ENCODE measurements at places on chromosomes 4 and X.

DNA sequence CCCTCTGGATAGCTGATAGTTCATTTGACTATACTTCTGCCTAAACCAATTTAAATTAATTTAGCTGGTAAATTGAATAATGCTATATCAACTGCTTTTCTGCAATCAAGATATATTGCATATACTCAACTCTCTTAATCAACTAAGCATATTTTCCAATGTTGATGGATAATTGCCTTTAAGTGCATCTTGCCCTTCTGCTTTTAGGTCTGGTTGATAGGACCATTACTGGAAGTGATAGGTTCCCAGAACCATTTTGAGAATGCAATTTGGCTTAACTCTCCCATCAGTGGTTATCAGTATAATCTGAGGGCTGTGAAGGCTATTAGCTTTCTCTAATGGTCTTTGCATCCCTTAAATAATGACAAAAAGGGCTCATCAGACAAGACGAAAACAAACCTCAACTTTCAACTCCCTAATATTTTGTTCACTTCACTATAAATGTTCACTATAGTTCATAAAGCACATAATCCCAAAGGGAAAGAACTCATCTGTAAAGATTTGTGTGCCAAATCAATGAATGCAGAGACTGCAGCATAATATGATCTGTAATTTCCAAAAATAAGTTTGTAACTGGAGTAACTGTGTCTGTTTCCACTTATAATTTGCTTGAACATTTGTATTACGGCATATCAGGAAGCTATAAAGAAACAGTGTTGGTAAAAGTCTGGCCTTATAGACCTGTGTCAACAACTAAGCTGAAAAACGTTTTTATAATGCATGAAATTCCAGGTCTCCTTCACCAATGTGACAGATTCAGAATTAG is 273.6 kb downstream of the FBXO8 start:
- no peak for DNase-seq

GRCh38 chr4:167359711-167360110 is 125.4 kb upstream of the SPOCK3 start:
- no peak for DNase-seq

DNA sequence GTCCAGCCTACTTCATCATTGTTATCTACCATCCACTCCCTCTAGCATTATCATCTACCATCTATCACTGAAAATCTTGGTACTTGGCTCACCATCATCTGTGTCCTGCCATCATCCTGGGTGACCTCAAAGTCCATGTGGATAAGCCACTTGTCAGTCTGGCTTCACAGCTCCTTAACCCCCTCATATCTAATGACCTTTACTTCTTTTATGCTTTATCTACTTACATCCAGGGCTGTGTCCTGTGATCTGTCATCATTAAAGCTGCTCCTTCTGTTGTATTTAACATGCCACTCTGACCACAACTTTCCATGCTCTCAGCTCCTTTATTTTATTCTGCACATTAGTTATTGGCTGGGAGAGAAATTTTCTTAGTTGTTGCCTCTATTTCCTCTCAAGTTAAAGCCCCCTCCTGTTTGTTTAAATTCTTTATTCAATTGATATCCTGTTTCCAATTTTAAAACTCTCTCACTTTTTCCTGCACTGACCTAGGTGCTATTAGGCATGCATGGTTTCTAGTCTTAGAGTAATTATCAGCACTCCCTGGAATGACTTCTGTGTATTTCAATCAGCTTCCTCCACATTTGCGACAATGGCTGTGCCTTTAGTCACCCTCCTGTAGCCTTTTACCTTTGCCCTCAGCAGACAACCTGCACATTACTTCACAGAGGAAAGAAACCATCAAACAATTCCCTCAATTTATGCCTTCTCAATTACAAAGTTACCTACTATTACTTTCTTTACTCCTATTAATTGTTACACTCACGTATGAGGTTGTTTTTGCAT is 8.1 kb upstream of the FABP2 start:
- DNase-seq: no peak

DNA sequence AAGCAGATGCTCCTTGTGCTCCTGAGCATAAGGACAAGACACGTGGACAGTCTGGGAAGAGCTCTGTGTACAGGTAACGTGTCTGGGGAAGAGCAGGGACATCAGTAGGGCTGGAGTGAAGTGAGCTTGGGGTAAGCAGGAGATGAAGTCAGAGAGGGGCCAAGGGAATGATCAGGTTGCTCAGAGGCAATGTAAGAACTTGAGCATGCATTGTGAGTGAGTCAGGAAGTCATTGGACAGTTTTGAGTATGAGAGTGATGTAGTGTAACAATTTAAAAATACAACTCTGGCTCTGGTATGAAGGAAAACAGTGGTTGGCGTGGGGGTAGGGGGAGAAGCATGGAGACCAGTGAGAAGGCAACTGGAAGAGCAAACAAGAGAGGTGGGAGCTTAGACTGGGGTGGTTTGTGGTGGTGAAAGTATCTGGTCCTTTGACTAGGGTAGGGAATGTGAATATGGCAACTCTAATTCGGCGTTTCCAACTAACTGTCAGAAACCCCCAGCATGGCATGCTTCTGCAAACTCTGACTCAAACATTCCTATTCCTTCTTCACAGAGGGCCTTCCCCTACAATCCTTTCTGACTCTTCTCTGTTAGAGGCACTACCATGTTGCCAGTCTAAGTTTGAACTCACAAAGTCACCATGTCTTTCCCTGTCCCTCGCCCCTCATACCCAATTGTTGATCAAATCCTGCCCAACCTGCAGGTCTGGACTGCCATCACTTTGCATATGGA is 57.2 kb downstream of the STBD1 start:
- no peak for DNase-seq

DNA sequence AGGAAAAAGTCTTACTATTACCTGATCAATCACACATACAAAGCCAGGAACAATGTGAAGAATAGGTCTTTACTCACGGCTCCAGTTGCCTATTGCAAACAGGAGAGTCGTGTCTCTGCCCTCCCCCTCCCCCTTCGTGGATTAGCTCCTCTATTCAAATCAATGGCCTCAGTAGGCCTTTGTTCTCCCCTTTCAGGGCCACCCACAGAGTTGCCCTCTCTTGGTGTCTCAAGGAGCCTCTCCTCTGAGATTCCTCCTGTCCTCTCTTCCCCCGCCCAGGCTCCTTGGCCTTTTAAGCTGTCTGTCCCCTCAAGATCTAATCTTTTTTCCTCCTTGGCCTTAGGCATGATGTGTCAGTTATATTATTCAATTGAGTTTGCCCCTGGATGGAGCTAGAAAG is 107.2 kb upstream of the NALF2 start:
- no peak for DNase-seq

GRCh38 chr4:6242271-6243029 is 27.2 kb upstream of the WFS1 start:
- no peak for DNase-seq

- no peak for DNase-seq
Measured at GRCh38 chr4:113411496-113411938, 350.0 kb downstream of the CAMK2D start.

GRCh38 chr4:76147454-76148141 is 599 bp downstream of the NUP54 start:
- DNase-seq: peak; percentile 14

DNA sequence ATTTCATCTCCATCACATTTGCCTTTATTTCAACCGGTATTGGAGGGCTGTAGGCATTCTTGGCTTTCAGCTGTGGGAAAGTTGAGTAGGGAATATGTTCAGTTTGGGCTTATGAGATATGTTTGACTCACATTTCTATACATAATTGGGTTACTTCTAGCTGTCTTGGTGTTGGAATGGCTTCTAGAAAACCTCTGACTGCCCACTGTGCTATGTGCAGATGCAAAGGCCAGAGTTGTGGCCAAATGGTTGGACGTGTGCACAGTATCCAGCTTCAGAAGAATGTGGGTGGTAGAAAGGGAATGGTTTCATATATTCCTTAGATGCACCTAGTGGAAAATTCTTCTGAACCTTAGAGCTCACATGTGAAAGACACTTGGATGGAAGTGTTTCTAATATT is 92.6 kb upstream of the H2AZ1 start:
- no peak for DNase-seq

- no peak for DNase-seq
Measured at GRCh38 chrX:139566981-139567380, 36.4 kb downstream of the F9 start.

- DNase-seq: no peak
Measured at GRCh38 chrX:153342762-153343558, 9.0 kb downstream of the ZNF275 start.

DNA sequence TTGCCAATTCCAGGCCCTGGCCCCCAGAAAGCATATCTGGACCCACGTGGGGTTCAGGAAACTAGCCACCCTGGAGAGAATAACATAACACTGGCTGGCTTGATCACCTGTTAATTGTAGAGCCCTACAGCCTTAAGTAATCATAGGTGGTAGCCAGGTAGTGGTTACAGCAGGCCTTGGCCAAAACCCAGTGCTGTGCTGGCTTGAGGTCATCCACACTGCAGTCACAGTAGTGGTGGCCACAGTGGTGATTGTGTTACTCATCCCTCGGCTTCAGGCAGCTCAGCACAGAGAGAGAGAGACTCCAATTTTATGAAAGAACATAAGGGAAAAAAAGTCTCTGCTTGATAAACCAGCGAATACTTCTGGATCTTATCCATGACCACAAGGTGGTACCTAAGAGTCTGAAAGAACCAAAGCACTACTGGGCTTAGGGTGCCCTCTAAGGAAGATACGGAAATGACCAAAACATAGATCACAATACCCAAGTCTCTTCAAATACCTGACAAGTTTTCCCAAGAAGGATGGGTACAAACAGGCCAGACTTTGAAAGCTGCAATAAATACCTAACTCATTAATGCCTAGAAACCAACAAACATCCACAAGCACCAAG is 46.6 kb upstream of the CDX4 start:
- DNase-seq: no peak

DNA sequence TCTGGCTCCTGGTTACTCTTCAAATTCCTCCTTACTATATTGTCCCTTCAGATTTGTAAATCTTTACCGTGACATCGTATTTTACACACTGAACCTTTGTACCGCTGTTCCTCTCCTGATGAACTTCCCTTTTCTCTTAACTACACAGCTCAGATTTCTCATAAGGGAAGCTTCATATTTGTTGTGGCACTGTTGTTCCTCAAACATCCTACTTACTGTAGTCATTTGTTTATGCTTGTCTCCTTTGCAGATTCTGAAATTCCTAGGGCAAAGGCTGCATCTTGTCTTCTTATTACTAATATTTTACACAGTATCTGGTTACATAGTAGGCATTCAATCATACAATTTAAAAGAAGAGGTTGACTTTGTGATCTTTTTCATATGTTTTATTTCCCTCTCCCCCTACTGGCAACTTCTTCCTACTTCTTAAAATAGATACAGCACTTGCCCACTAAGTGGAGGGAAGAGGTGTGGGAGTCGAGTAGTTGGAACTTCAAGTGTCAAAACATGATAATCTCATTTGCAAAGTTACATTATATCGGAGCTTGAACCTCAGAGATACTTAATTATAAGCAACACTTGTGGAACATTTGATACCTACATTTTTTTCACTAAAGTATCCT is 50.0 kb downstream of the TET2 start:
- no peak for DNase-seq

GRCh38 chr4:150211016-150211415 is 132.8 kb downstream of the DCLK2 start:
- DNase-seq: no peak

DNA sequence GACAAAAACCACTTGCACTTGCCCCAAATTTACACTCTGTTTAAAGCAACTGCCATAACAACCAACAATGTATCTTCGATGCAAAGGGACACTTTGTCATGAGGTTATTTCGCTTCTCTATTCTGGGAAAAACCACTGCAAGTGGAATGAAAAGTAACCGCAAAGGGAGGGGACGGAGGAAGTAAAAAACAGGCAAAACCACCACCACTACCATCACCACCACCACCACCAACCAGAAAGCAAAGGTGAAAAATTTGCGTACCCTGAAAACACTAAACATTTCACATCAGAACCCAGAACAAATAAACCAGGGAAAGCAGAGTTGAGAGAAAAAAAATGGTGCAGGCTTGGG is 1.2 kb upstream of the N4BP2 start:
- peak; percentile 11 for DNase-seq

- no peak for DNase-seq
Measured at GRCh38 chr4:70280567-70280966, 38.2 kb downstream of the CSN3 start.

DNA sequence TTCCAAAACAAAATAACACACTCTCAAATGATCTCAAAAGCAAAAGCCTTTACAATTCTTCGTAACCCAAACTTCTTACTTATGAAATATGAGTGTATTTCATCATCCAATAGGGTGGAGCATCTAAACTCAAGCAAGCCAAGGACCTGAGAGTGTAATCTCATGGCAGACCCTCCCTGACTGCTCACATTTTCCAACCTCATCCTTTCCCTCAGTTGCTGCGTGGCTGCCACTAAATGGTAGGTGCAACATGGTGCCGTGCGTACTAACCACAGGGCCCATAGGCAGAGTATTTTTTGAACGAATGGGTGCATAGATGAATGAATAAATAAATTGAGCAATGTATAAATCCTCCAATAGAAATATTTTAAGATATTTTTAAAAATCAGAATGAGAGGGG is 45.4 kb downstream of the TTC29 start:
- DNase-seq: no peak

- DNase-seq: no peak
Measured at GRCh38 chr4:25030277-25031076, at the start of gene LGI2. LGI2 (minus strand) TSS chr4:25030946; CDS start chr4:25030693, 253 bp downstream.

DNA sequence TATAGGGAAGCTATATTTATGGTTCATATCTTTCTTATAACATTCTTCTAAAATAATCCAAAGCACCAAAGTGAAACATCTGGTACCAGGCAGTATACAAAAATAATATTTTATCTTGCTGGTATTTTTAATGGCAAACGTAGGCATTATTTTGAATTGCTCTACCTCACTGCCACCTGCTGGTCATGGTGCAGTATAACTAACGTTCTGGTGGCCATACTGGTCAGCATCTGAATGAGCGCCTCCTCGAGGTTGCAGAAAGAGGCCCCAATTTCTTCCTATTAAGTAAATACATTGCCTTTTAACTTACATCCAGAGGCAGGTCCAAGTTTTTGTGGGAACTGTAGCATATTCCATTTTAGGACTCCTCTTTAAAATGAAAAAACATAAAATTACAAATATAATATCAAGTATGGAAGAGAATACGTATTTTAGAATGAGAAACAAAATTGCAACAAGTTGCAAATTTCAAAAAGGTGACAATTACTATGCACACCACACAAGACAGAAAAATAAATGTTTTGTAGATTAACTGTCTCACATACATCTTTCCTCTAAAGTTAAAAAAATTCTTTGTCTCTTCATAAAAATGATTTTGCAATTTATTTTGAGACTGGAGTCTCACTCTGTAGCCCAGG is 22.9 kb upstream of the CWH43 start:
- DNase-seq: peak; percentile 71

GRCh38 chr4:6665320-6665654 is 24.8 kb downstream of the MRFAP1 start:
- DNase-seq: no peak
